ENCODE measurements at places on chromosomes 3 and 15.

DNA sequence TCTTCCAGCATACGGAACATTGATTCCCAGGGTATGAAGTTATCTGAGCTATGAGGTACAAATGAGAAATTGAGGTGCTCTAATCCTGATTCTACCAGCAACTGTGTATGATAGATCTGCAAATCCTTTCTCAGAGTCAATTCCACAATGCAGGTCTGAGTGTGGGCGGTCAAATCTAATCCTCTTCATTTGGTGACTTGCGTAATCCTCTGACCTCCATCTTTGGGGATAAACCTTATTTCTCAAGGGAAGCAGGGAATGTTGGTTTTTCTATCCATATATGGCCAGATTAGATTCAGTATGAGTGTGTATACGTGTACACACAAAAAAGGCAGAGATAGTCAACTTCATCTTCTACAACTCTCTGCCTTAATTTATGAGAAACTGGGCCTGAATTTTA, 348.4 kb upstream of the IL12A start:
- DNase-seq: no peak

- no peak for DNase-seq
Observed at GRCh38 chr3:33699275-33699674, 18.8 kb downstream of the CLASP2 start.

DNA sequence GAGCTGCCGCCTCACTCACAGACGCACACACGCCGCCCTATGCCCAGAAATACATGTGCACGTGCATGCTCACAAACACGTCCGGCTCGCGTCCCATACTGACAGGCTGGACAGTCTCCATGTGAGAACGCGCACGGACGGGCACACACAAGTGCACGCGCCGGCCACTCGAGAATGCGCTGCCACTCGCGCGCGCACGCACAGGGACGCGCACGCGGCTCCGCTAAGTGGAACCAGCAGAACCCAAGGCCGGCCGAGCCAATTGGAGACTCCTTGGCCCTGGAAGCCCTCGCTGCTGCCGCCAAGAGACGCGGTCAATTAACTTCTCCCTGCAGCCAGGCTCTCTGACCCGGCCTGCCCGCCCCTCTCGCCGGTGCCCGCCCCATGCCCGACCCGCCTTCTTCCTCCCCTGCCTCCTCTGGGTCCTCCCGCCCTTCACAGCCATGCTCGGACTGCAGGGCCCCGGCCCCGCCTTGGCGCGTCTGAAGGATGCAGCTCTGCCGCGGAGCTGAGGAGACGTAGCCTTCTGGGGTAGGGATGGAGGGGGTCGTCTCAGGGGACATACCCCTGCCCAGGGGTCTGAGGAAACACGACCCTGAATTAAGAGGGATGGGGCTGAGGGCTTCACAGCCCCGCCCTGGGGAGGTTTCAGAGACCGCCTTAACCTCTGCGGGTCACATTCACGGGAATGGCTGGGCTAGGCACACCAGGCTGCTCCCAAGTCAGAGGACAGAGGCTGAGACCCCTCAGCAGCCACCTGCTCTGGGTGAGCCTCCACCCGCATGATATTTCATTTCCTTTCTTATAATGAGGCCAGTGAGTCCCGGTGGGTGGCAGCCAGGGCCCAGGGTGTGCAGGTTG, 15.0 kb downstream of the PTH1R start:
- DNase-seq: peak; percentile 92

GRCh38 chr15:90595763-90596155, 66.0 kb downstream of the CRTC3 start:
- no peak for DNase-seq

GRCh38 chr3:159945930-159946329, 42.7 kb upstream of the IL12A start:
- DNase-seq: no peak

DNA sequence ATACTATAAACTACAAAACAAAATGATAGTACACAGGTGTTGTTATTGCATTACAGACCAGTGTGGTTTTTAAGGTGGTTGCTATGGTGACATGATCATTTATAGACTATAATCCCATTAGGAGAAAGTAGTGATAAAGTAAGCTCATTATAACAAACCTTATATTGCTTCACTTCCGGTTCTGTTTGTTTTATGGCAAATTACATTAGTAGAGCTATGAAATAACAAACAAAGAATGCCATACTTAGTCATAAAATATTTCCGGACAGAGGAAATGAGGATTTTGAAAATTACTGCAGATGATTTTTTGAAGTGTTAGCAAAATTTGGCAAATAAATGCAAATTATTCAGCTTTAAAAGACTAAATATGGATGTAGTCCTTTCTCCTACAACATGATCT, 640.4 kb upstream of the ARPP21 start:
- DNase-seq: no peak

DNA sequence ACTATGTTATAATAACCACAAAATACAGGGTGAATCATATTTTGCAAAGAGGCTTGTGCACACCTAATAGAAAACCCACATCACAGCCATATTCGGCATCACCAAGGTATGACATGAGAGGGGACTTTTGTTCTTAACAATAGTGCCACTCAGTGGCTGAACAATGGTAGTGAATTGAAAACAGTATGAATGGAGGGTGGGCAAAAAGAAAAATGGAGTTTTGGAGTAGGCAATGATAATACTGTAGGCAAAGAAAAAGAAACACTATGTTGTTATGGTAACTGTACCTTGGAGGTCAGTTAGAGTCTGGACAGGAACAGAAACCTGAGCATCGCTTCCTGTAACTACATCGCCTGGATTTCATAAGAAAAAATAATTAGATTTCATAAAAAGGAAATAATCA, 348.6 kb downstream of the PLCL2 start:
- DNase-seq: peak; percentile 59

DNA sequence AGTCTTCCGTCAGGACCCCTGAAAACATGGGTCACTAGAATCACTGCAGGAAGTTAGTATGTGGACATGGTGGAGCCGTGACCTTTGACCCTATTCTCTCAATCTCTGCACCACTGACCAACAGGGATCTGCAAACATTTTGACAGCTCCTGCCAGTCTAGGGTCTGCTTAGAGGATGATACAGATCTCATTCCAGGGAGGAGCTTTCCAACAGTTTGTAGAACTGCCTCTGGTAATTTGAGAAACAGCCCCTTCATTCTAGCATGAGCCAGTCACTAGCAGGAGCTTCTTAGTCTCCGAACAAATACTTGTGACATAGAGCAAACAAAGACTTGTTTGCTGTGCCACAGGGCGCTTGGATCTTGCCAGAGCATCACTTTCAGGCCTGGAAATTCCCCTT, 270.3 kb upstream of the CFAP20DC start:
- no peak for DNase-seq
